Large intestine (tissue), 12 donors: ENCODE measurements at places on chromosomes 11 and 22. TPM values are rescaled to one million over a fixed set of nuclear protein-coding genes. Genes with fewer than 3 reads are reported as not detected.

DNA sequence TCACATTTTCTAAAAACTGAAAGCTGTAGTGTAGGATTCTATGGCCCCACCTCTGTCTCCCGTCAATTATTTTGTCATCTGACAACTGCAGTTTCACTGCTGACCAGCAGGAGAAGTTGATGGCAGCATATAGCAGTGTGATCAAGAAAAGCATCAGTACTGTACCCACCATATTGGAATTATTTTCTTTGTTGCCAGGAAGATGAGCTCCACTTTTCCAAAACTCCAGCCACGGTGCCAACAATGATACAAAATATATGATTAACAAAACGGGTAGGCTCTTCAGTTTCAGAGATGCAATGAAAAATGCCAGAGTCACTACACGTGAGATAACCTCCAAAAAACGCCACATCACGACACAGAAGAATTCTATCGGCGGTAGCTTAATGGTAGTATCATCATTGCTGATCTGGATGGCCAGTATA is 41.3 kb downstream of the XKR3 start:
- no peak overlapping the region for H3K27ac ChIP-seq
- DNase-seq = no peak
- H3K36me3 ChIP-seq = no peaks in the 10 kb centered on the region
- no peak overlapping the region for H3K4me3 ChIP-seq

DNA sequence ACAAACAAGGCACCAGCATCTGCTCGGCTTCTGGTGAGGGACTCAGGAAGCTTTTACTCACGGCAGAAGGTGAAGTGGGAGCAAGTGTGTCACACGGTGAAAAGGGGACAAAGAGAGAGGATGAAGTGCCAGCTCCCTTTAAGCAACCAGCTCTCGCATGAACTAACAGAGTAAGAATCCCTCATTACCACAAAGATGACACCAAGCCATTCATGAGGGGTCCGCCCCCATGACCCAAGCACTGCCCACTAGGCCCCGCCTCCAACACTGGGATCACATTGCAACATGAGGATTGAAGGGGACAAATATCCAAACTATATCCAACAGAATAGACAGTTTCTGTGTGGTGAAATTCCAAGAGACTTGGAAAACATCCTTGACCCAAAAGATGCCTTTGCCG is 198.2 kb upstream of the POU2AF2 start:
- no peak overlapping the region for H3K27ac ChIP-seq
- no peaks in the 10 kb centered on the region for H3K4me1 ChIP-seq
- no peak overlapping the region for H3K4me3 ChIP-seq
- no peaks in the 10 kb centered on the region for H3K36me3 ChIP-seq

DNA sequence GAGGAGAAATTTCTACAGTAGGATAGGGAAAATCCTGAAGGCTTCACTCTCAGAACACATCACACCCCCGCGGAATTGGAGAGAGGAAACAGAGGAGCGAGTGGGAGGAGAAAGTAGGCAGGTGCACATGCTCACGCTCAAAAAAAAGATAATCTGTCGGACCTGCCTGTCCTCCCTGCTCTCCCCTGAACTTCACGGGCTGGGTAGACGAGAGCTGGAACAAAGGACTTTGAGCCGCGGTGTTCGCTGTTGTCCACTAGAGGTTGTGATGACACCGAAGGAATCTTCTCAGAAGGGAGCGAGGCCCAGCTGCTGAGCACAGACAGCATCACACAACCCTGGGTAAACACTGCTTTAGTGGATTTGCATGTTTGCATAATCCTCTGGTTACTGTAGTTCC is 5.0 kb downstream of the SEZ6L start:
- H3K4me1 ChIP-seq = no peaks in the 10 kb centered on the region
- H3K27ac ChIP-seq = no peak overlapping the region
- H3K27me3 ChIP-seq = peaks cover 31% of the 10 kb centered on the region
- H3K36me3 ChIP-seq = no peaks in the 10 kb centered on the region
- H3K4me3 ChIP-seq = no peak overlapping the region

DNA sequence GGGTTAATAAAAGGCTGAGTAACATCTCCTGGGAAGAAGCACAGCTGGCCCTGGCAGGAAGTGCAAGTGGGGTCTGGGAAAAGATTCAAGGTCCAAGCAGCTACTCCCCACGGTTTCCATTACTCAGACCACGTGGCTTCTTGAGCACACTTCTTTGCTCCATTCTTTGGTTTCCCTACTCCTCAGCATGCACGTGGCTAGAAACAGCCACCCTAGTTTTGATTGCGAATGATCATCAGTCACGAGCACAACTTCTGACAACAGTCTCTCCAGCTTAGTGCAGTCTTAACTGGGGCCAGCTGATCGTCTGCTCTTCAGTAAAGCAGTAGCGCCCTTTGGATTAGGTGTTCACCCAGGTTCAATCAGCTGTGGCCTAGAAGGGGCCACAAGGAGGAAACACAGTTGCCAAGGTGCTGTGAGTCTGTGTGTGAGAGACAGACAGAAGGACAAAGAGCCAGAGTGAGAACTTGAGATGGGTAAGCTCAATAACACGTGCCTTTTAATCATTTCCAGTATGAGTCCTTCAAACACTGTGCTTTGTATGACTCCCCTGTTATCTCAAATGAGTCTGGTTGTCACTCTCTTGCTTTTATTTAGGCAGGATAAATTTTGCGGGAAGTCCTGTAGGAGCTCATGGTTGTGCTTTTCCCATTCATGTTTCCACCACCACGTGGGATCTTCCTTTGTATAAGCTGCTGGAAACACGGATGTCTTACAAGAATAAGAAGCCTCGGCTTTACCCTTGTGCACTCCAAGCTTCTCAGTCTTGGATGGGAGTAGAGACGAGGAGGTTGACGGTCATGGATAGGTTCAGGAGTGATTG is 901 bp upstream of the PARVA start:
- peak overlapping the region; percentile 77 for H3K27ac ChIP-seq
- peaks cover 7% of the 10 kb centered on the region for H3K36me3 ChIP-seq
- peak overlapping the region; percentile 62 for H3K4me3 ChIP-seq
- peaks cover 11% of the 10 kb centered on the region for H3K4me1 ChIP-seq

GRCh38 chr11:129143335-129143734 is 48.8 kb downstream of the ARHGAP32 start:
- DNase-seq = peak; percentile 23
- H3K27ac ChIP-seq = no peak overlapping the region
- no peak overlapping the region for H3K4me3 ChIP-seq

DNA sequence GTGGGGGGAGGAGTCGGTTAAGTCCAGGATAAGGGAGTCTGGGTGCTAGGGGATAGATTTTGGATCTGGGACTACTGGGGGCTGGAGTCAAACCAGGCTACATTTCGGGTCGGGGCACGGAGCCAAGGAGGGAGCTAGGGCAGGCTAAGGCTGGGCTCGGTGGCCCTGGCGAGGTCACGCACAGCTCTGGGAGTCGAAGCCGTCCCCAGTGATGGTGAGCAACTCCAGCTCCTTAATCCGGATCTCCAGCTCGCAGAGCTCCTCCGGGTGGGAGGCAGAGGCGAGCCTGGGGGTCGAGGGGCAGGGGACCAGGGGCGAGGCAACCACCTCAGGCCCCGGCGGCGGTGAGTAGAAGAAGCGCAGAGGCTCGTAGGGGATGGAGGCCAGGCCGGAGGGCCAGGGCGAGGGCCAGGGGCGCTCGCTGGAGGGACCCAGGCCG is 544 bp downstream of the C11orf91 start:
- H3K36me3 ChIP-seq = no peaks in the 10 kb centered on the region
- H3K27me3 ChIP-seq = no peaks in the 10 kb centered on the region
- DNase-seq = no peak
- no peak overlapping the region for H3K27ac ChIP-seq
- H3K4me3 ChIP-seq = peak overlapping the region; percentile 21

GRCh38 chr22:33380789-33381530 is 322.8 kb upstream of the SYN3 start:
- no peak overlapping the region for H3K27ac ChIP-seq
- no peak overlapping the region for H3K4me3 ChIP-seq
- no peak for DNase-seq
- H3K27me3 ChIP-seq = no peaks in the 10 kb centered on the region
- no peaks in the 10 kb centered on the region for H3K4me1 ChIP-seq

GRCh38 chr11:44877571-44878497 is 72.8 kb downstream of the TP53I11 start:
- no peaks in the 10 kb centered on the region for H3K36me3 ChIP-seq
- no peak overlapping the region for H3K4me3 ChIP-seq
- peaks cover 16% of the 10 kb centered on the region for H3K4me1 ChIP-seq
- no peak for DNase-seq

DNA sequence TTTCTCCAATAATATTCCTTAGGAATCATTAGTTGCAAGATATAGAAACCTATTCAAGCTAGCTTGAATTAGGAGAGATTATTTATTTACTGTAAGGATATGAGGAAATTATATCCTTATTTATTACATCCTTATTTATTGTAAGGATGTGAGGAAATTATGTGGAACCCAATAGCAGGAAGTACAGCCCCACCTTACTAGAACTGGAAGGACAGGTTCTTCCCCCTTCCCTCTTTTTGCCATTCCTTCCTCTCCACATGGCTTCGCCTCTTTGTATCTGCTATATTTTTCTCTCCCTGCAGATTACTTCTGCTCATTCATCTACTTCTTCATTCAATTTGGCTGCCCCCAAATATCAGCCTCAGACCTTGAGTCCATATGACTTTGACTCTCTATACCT is 49.5 kb upstream of the B3GNT6 start:
- no peak overlapping the region for H3K4me3 ChIP-seq
- peak overlapping the region; percentile 69 for H3K27ac ChIP-seq
- H3K36me3 ChIP-seq = no peaks in the 10 kb centered on the region
- H3K4me1 ChIP-seq = peaks cover 44% of the 10 kb centered on the region
- no peaks in the 10 kb centered on the region for H3K27me3 ChIP-seq

- H3K27me3 ChIP-seq = no peaks in the 10 kb centered on the region
- no peaks in the 10 kb centered on the region for H3K4me1 ChIP-seq
- no peak for DNase-seq
Measured at GRCh38 chr11:37404231-37404630, 806.2 kb upstream of the RAG2 start.

DNA sequence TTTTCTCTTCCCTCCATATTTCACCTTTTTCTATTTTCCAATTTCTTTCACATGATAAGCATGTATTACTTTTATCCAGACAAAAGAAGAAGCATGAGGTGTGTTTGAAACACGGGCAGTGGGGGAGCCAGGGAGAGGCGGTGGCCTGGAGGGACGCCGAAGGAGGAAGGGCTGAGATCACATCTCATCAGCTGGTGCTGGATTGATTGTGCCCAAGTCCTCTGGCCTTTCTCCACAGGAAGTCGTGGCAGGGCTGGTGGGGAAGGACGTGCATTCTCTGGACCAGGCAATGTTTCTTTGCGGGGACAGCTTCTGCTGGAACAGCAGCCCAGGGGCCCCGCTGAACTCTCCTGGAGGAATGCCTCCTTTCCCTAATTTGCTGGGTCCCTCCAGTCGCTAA is 82.9 kb downstream of the MIAT start:
- H3K4me1 ChIP-seq = no peaks in the 10 kb centered on the region
- H3K4me3 ChIP-seq = no peak overlapping the region

- H3K4me3 ChIP-seq = no peak overlapping the region
- H3K36me3 ChIP-seq = no peaks in the 10 kb centered on the region
- H3K27ac ChIP-seq = no peak overlapping the region
Measured at GRCh38 chr11:103737747-103738146, 298.7 kb upstream of the DDI1 start.

- H3K36me3 ChIP-seq = no peaks in the 10 kb centered on the region
- no peak overlapping the region for H3K4me3 ChIP-seq
- peaks cover 20% of the 10 kb centered on the region for H3K4me1 ChIP-seq
- no peak overlapping the region for H3K27ac ChIP-seq
Measured at GRCh38 chr11:305844-306211, 1.8 kb upstream of the IFITM2 start.

DNA sequence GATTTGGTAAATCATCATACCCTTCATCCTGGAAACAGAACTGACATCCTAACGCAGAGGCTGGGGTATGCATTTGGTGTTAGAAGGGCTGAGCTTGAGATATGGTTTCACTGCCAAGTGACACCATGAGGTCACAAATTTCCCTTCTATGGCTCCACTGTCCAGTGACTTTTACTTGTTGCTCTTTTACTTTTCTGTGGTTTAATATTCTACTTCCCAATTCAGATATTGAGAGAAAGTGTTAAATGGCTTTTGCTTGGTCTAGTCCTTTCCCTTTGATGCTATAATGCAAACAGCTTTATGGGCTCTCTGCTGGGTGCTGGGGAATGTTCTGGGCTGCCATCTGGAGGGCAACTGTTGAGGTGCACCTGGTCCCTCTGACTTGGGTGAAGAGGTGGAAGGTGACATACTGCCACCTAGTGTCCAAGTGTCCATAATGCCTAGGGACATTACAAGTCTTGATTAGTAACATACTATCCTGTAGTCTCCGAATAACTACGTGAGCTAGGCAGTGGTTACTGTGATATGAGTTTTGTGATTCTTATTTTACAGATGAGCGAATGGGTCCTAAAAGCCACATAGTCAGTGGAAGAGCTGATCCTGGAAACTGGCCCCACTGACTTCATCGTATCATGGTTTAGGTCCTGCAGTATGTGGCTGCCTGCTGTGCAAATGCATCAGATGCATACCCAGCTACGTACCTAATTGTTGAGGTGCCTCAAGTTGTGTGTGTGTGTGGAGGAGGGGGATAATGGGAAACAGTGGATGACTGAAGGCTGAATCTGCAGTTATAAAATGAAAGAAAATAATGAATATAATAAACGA is 149.1 kb upstream of the RAG2 start:
- H3K27ac ChIP-seq = no peak overlapping the region
- no peaks in the 10 kb centered on the region for H3K36me3 ChIP-seq
- H3K4me3 ChIP-seq = no peak overlapping the region

GRCh38 chr11:59680287-59681154 is 11.7 kb upstream of the PATL1 start:
- H3K4me1 ChIP-seq = peaks cover 10% of the 10 kb centered on the region
- DNase-seq = peak; percentile 77
- no peaks in the 10 kb centered on the region for H3K27me3 ChIP-seq
- H3K36me3 ChIP-seq = no peaks in the 10 kb centered on the region

DNA sequence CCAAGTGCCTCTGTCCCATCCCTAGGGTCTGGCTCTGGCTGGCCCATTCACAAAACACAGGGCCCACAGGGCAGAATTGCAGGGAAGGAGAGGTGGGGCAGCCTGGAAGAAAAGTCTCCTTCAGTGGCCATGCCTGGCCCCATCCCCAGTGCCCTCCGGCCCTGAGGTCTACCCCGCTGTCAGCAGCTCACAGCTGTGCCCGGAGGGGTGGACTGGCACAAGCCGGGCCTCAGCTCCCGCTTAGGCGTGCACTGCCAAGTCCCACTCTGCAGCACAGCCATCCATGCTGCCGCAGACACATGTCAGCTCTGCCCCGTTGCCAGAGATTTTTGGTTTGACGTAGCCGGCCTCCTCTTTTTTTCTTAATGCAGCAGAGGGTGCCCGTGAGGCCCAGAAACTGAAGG is 3.9 kb upstream of the SCN2B start:
- H3K4me3 ChIP-seq = no peak overlapping the region
- H3K4me1 ChIP-seq = peaks cover 3% of the 10 kb centered on the region
- no peaks in the 10 kb centered on the region for H3K36me3 ChIP-seq
- no peak overlapping the region for H3K27ac ChIP-seq
- DNase-seq = peak; percentile 53
- peaks cover 9% of the 10 kb centered on the region for H3K27me3 ChIP-seq

GRCh38 chr11:121467965-121468364 is 15.2 kb upstream of the SORL1-AS1 start:
- peaks cover 17% of the 10 kb centered on the region for H3K36me3 ChIP-seq
- DNase-seq = no peak

- peak overlapping the region; percentile 92 for H3K4me3 ChIP-seq
- DNase-seq = peak; percentile 94
- H3K27ac ChIP-seq = peak overlapping the region; percentile 88
- H3K4me1 ChIP-seq = peaks cover 55% of the 10 kb centered on the region
- H3K27me3 ChIP-seq = peaks cover 5% of the 10 kb centered on the region
Measured at GRCh38 chr22:20956258-20957101, 10.6 kb upstream of the AIFM3 start.

- H3K4me1 ChIP-seq = peaks cover 15% of the 10 kb centered on the region
- H3K36me3 ChIP-seq = no peaks in the 10 kb centered on the region
- no peaks in the 10 kb centered on the region for H3K27me3 ChIP-seq
- no peak overlapping the region for H3K27ac ChIP-seq
Measured at GRCh38 chr11:94089341-94089740, 39.3 kb upstream of the PANX1 start.

Gene ACR
- 0.48 TPM for polyA plus RNA-seq

Gene GAS2L1
- 6.1 TPM for polyA plus RNA-seq

Gene B3GAT1
- polyA plus RNA-seq = 2.0 TPM

Gene SMIM38
- 0.30 TPM for polyA plus RNA-seq
